ENCODE measurements at places on chromosomes 5 and 9.

- DNase-seq, result no peak
Measured at GRCh38 chr5:177963966-177964365, 32.1 kb downstream of the PROP1 start.

GRCh38 chr5:65832603-65833228, 93.7 kb upstream of the ERBIN start:
- DNase-seq, result no peak

DNA sequence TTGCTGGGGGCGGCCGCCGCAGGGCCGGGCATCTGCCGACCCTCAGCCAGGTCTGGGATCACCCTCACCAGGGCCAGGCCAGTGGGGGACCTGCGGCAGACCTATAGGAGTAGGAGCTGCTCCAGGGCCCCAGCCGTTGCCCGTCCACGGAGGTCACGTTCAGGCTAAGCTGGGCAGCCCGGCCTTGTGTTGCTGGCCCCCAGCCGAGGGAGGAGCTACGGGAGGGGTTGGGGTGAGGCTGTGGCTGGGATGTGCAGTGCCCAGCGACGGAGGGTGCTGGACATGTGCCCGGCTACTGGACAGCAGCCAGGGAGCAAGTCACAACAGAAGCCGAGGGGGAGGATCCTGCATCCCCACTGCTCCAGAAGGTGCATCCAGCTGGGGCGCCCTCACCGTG, 39.6 kb upstream of the SLC6A19 start:
- no peak for DNase-seq

GRCh38 chr5:157471709-157472108, 11.7 kb downstream of the NIPAL4 start:
- no peak for DNase-seq

DNA sequence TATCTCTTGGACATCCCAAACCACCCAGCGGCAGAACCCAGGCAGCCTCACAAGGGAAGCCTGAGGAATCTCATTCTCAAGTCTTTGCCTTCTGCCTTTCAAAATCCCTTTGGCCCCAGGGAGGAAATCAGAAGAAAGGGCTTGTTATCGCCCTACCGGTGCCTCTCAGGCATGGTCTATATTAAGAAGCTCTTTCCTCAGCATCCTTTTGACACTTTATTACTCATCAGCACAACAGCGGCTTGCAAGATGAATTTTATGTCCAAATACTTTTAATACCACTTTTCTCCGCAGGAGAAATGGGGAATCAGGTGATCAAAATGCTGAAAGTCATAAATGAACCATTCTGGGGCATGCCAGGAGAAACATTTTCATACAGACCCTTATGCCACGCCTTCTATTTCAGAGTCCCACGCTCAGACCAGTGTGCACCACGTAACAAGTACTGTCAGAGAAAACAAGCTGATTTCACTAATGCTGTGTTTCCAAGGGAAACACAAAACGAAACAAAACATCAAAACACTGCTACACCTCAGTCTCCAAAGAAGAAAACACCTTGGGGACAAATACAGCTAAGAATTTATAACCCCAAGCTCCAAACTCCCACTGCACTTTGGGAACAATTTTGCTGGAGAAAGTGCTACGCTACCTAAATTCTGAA, 30.0 kb downstream of the RAPGEF1 start:
- DNase-seq, result no peak

DNA sequence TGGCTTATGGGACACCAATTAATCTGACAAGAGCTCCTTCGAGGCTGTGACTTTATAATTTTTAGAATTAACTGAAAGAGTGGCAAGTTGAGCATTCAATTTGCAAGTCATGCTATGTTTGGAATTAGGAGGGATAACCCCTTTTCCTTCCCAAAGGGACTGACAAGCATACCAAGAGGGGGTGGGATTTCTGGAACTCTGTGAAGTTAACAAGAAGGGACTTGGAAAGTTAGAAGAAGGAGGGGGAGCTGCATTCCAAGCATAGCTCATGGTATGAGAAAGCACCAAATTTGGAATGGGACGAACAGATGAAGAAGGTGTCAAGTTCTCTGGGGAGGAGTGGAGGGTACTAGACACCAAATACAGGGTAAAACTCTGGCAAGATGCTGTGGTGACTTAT, 8.9 kb upstream of the PALM2AKAP2 start:
- no peak for DNase-seq

GRCh38 chr5:58498340-58498942, 7.2 kb downstream of the GAPT start:
- no peak for DNase-seq

- DNase-seq, result no peak
Measured at GRCh38 chr5:107661038-107661649, 9.6 kb downstream of the EFNA5 start.

DNA sequence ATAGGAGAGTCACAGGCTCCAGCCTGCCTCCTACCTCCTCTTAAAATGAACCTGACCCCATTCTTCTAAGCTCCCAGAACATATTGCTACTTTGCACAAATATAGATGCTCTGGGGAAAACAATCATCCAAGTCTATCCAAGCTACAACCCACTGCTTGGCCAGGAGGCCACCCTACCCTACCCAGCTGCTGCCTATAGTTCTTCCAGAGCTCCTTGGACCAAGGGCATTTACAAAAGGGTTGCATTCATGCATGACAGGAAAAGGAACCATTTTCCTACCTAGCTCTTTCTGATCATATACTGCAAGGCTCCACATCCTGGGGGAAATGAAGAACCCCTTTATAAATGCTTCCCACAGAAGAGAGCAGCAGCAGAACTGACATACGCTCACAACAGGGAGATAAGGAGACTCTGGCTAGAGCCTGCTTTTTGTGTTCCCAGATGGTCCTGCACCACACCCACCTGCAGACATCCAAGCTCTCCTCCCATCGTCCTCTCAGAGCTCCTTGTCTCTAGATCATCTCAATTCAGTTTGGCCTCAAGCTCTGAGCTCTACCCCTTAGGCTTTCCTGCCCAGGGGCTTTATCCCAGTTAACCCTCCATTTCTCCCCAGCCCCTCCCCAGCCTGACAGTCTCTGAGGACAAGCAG, 185.5 kb downstream of the SPOCK1 start:
- DNase-seq, result no peak

- no peak for DNase-seq
Measured at GRCh38 chr5:109439590-109439989, 29.8 kb upstream of the PJA2 start.

DNA sequence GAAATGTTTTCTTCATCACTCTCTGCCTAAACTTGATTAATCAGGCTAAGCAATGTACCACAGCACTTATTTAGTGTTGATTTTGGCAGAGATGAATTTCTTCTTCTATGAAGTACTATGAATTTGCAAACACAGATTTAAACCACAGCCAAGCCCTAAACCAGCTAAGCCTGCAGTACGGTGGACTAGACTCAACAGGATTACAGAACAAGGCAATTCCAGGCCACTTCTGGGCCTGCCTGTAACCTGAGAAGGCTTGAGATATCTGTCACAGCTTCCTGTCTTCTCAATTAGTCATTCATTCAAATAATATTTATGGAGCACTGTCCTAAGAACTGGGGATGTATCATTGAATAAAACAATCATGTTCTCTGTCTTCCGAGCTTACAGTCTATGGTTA, 32.4 kb upstream of the CAST start:
- DNase-seq, result no peak

DNA sequence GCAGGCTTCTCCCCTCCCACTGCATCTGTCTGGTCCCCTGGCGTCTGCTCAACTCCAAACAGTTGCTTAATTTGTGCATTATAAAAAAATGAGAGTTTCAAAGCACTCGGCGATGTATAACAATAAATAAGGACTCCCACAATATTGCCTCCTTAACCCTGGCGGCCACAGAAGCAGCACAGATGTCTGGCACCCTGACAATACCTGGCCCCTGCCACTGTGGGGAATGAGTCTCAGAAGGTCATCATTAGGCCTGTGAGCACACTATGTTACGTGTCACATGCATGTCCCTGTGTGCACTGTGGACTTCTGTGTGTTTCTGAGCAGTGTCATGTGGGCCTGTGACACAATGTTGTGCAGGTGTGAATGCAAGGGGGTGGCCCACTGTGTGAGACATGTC, 236.5 kb downstream of the PBX3 start:
- no peak for DNase-seq

DNA sequence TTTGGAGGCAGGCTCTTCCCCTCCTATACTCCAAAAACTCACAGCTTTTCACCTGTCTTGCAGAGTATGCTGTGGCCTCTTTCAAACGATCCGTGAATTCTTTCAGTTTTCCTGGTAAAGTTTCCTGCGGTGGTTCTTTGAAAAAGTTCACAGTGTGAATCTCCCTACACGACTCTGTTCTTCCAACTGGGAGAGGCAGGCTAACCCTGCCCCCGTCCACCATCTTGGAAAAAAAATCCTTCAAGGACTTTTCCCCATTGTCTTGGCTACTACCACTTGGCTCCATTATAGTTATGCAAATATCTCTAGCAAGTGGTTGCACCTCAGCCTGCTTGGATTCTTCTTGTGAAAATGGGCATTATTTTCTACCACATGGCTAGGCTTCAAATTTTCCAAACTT, 382.6 kb downstream of the AGTPBP1 start:
- no peak for DNase-seq

DNA sequence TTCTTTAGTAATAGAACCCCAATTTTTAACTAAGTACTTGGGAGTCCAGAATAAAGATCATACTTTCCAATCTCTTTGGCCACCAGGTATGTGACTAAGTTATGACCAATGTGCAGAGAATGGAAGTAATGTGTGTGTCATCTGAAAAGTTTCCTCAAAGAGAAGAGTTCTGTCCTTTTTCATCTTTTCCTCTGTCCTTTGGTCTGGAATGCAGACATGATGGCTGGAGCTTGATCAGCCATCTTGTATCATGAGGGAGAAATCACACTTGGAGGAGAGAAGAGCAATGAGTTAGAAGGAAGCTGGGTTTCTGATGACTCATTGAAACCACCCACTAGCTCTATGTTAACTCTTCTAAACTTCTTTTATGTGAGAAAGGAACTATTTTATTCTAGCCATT, 5.5 kb upstream of the CPEB4 start:
- no peak for DNase-seq

DNA sequence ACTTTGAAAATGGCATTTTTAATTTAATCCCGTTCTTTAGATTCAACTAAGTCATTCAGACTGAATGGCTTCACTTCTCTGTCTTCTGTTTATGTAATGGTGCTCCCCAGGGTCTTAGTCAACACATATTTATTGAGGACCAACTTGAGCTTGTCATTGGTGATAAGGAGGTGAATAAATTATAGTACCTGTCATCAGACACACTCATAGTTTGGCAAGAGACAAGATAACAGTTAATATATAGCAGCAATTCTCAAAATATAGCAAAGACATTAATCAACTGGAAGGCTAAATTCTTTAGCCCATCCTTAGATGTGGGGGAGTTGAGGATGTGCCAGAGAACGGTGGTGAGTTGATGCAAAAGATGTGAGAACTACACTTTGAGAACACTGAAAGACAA, 78.4 kb downstream of the MACIR start:
- no peak for DNase-seq

GRCh38 chr9:133088146-133088750, 26.5 kb downstream of the CEL start:
- no peak for DNase-seq

DNA sequence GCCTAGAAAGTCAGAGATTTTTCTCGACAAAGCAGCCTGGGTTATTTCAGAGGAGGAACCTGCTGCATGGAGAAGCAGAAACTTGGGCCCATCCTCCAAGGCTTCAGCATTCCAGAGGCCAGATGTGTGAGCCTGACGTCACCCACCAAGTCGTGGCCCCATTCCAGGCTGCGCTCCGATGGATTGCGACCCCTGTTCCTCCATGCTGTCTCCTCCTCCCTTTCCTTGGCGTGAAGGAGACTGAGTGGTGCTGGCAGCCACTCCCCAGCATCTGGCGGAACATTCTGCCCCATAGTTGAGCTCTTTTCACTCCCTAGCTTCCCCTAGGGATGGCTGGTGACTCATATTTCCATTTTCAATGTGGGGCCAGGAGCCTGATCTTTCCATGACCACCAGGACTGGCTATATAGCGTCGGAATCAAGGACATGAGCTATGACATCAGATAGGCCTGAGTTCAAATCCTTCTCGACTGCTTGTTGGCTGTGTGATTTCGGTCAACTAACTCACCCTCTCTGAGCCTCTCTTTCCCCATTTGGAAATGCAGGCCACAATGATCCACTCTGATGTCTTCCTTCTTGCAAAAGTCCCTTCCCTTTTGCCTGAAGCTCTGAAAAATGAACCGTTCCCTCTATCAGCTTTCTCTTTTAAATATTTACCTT, 24.5 kb upstream of the DUSP1 start:
- DNase-seq, result no peak

DNA sequence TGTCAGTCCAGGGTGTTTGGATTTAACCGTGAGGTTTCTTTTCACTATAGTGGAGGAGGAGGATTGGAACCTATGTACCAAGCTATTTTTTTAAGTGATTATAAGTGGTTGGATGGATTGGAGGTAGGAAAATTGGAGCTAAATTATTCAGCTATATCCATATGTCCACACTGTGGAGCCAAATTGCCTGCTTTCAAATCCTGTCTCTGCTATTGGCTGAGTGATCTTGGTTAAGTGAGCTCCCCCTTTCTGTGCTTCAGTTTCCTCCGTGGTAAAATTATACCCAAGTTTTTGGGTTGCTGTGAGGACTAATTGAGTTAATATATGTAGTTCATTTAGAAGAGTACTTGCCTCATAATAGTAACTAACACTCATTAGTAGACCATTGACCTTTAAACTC, 2.5 kb downstream of the CENPP start:
- DNase-seq, result no peak

- DNase-seq, result no peak
Measured at GRCh38 chr9:129377931-129378661, 200.0 kb upstream of the IER5L start.

- no peak for DNase-seq
Measured at GRCh38 chr5:52988335-52989024, 672 bp upstream of the ITGA2 start.

- no peak for DNase-seq
Measured at GRCh38 chr9:115650768-115651167, 502.8 kb upstream of the PAPPA start.

DNA sequence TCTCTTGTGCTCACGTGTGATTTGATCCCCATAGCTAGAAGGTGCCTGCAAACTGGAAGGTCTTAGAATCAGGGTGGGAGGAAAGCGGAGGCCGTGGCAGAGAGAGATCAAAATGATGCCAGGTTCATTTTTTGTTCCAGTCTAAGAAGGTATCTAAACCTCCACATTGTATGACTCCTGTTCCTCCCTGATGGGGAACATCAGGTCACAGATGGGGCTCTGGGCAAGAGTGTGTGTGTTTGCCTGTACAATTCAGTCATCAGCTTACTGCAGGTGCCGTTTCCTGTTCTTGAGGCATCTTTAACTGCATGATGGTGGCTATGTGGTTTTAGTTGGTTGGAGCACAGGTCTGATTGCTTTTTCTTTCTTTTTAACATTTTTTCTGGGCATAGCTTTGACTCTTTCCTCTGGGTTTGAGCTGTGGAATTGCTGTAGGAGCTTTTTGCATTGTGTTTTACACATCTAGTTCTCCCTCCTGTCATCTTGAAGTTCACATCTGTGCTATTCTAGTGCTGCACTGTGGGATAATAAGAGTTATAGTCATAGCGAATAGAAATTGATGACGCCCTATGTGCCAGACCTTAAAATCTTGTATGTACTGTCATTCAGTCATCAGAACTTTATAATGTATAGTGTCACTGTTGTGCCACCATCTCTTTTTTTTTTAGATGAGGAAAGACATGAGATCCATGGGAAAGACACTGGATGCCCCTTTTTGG, 30.8 kb downstream of the ARHGAP26 start:
- no peak for DNase-seq

- no peak for DNase-seq
Measured at GRCh38 chr9:125633116-125633745, 73.8 kb downstream of the MAPKAP1 start.

Measured in activated CD4-positive, CD25-positive, alpha-beta regulatory T cell treated with anti-CD3 and anti-CD28 coated beads, Interleukin-2, amount 50 U/mL, for 16 hours (primary cell).